ENCODE measurements at places on chromosomes 13 and 19.

DNA sequence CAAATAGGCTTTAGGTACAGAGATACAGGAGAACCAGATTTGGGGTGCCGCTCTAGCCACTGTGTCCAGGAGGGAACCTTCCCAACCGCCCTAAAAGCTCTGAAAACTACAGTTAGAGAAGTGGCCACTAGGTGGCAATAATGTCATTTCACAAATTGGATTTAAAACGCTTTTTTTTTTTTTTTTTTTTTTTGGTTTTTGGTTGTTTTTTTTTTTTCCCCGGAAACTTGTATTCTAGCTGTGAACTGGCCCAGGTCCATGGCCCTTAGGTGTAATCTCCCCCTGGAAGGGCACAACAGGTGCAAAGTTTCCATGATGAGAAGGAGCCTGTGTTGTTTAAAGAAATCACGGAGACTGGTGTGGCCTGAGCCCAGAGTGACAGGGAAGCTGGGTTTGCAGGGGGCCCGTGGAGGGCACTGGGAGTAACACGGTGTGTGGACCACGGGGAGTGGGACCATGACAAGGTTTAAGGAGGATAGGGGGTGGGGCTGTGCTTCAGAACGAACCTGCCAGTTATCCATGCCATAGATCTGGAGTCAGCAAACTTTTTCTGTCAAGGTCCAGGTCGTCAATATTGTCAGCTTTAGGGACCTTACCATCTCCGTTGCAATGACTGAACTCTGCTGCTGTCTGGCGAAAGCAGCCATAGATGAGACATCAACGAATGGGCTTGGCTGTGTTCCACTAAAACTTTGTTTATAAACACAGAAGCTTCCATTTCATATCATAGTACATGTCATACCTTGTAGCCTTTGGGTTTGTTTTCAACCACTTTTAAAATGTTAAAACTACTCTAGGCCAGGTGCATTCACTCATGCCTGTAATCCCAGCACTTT is 10.1 kb downstream of the OR1I1 start:
- DNase-seq = peak; percentile 63

GRCh38 chr13:100552755-100553154 is 35.8 kb downstream of the GGACT start:
- DNase-seq = no peak

GRCh38 chr13:20960663-20961309 is 58.2 kb upstream of the XPO4 start:
- DNase-seq = no peak

GRCh38 chr13:50691681-50692263 is 151.7 kb downstream of the DLEU7 start:
- peak; percentile 99 for DNase-seq

- no peak for DNase-seq
Measured at GRCh38 chr13:28753946-28754345, 35.2 kb upstream of the SLC46A3 start.

DNA sequence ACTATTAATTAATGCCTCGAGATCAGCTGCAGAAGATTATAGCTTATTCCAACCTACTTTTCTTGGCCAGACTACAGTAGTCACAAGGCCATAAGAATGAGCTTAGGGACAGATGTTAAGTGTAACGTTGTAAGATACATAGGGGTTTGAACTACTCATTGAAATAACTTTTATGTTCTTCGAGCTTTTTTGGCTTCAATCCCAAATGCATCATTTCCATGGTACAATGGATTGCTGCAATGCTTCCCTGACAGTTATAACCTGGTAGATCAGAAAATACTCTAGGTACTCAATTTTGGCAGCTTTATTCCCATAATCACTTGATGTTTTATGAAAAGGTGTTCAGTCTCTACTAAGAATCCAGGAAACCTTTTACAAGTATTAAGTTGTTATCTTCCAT is 2216.7 kb upstream of the PCDH20 start:
- DNase-seq = no peak

DNA sequence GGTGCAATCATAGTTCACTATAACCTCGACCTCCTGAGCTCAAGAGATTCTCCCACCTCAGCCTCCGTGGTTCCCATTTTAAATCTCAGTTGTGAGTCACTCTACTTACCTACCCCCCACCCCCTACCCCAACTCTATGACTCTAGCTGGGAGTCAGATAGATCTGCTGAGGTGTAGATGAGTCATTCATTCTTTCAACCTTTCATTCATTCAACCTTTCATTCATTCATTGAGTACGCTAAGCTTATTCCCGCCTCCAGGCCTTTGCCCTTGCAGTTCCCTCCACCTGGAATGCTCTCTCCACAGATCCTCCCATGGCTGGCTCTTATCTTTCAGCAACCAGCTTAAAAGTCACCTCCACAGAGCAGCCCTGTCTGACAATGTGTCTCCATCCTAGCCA is 1.1 kb upstream of the MAST1 start:
- DNase-seq = no peak

DNA sequence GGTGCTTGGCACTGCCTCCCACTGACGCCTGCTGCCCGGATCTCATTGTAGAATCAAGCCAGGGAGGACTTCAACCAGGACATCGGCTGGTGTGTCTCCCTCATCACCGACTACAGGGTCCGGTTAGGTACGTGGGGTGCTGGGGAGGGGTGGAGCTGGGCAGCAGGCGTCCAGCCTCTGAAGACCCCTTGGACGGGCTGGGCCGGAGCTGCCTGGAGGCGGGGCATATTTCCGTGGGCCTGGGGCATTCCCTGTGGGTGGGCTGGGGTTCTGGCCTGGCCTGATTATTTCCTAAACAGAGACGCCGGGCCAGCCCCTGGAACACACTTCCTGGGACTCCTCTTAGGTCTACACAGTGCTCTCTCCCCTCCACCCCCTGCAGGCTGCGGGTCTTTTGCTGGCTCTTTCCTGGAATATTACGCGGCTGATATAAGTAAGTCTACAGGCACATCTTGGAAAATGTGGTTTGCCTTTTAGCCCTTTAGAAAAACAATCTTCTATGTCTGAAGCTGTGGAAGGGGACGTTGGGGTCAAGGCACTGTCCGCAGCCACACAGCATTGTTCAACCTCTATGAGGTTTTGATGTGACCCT is 14.4 kb upstream of the NDUFS7 start:
- no peak for DNase-seq

DNA sequence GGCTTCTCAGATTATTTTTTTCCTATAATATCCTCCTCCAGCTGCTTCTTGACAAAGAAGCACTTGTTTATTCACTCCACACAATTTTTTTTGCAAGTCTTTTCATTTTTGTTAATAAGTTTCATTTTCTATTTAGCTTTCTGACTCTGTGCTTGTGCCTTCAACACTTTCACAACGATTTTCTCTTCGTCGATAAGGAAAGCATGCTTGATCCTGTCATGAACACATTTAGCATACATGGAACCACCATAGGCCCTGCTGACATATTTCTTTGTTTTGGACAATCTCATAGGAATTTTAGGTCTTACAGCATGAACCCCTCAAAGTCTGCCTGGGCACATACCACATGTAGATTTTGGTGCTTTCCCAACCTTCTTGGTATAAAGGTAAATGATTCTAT is 346.0 kb downstream of the KCNRG start:
- DNase-seq = no peak

DNA sequence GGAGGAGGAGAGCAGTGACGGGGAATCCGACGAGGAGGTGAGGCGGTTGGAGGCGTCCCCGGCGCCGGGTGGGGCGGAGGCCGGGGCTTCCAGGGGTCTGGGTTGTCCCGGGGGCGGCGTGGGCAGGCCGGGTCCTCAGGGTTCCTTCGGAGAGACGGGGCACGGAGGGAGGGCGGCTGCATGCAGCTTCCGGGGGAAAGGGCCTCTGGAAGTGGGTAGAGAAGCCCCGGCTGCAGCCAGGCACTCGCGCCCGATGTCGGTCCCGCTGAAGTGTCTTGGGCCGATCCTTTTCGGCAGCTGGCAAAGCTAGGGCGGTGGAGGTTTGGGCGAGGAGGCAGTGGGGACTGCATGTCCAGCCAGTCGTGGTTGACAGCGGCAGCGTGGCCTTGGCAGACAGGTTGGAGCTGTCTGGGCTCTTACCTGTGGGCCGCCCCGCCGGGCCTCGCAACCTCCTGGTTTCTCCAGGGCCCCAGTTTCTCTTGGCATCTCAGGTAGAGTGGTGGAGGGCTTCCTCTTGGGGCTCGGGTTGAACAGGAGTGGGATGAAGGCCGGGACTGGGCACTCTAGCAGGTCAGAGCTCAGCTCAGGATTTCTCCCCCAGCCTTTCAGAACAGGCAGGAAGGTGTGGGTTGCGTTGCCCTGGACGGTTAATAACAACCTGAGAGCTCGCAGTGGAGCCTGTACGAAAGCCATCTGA is 690 bp downstream of the KMT2B start:
- DNase-seq = no peak

DNA sequence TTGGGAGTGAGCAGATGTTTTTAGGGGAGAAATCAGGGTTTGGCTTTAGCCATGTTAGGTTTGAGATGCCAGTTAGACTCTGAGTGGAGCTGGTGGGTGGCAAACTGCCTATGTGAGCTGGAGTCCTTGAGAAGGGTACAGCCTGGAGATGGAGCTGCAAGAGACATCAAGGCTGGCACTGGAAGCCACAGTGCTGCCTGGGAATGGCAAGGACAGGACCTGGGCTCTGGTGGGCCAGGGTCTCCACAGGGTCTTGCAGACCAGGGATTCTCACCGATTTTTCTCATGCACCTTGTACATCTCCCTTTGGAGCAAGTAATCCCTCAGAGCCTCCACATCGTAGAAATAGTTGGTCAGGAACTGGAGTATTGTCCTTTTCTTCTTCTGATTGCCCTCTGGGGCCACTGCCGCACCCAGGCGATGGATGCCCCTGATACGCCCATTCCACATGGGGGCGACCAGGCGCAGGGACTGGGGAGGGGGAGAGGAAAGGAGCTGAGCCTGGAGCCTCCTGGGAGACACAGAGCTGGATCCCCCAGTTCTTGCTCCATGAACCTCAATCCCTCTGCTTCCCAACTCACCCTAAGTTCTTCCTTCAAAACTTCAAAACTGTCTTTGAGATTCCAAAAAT is 1.7 kb downstream of the DMAC2 start:
- DNase-seq = no peak

GRCh38 chr19:1275976-1276627 is 772 bp downstream of the FAM174C start:
- DNase-seq = no peak

DNA sequence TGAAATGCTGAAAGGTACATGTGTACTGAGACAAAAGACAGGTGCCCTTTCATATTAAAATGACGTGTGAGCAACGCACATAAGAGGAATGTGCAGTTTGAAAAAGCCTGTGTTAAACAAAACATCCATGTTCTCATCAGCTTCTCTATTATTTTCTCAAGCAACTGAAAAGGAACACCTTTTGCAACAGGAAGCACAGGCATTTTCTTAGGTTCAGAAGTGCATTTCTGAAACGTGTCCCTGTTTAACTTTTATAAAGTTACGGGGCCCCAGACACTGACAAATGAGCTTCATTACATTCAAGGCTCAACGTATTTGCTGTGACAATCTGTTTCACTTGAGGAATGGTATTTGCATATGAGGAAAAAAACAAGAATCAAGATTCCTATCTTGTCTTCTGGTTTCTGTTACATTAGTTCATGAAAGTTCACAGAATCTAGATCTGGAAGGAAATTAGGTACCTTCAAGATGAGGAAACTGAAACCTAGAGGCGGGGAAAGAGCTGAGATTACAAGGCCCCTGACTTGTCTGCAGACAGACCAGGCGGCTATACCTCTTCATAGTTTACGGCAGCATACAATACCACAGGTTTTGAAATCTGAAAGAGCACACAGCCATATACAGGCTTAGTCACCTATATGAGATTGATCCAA is 431.7 kb downstream of the KLF12 start:
- peak; percentile 5 for DNase-seq

GRCh38 chr19:17454576-17455071 is 6.1 kb downstream of the NXNL1 start:
- no peak for DNase-seq

DNA sequence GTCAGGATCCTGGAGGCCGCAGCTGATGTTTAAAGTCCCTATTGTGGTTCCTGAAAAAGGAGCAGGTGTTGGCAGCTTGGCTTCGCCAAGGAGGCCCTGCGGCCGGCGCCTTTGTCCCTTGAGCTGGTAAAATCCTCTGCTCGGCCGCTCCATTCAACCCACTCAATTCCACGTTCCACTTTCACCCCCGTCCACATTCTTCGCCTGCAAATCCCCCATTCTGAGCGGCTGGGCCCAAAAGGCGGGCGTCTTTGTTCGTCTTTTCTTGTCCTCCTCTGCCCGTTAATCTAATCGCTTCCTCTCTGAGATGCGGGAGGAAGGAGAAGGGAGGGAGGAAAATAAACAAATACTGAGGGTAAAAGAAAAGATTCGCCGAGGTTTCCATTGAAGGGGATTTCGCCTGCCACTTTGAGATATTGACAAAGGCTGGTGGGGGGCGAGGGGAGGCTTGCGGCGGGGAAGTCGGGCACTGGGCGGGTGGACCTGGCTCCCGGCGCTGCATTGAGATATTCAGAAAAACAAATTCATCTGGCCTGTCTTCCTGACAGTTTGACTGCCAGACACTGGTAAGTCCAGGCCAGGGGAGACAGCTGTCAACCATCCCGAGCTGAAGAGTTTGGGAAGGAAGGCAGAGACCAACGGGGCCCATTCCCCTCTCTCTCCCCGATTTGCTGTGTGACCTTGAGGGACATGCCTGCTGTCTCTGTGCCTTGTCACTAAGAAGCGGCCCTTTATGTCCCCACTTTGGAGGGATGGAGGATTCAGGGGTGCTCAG is 37.6 kb downstream of the ZNRF4 start:
- DNase-seq = no peak

GRCh38 chr13:79479882-79480281 is 1.1 kb upstream of the NDFIP2 start:
- DNase-seq = no peak

GRCh38 chr19:58380037-58380661 is 681 bp downstream of the ZNF837 start:
- DNase-seq = no peak

- no peak for DNase-seq
Measured at GRCh38 chr13:80860845-80861244, 519.9 kb upstream of the SPRY2 start.

GRCh38 chr13:73608711-73609485 is 525.3 kb downstream of the KLF12 start:
- peak; percentile 12 for DNase-seq

DNA sequence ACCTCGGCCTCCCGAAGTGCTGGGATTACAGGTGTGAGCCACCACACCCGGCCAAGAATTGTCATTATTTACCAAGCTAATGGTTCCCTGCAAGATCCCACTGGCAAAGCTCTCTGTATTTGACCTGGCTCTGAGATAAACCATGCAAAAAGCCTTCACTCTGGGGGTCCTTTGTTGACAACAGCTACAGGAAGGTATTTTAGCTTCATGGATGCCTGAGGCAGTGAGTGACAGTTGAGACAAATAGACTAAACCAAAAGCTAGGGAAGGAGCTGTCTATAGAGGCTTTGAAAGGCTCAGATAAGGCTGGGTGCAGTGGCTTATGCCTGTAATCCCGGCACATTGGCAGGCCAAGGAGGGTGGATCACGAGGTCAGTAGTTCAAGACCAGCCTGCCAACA is 45.5 kb downstream of the NOTCH3 start:
- DNase-seq = no peak

All from SK-N-DZ (cell line).